ENCODE measurements at places on chromosomes 7 and 10.

DNA sequence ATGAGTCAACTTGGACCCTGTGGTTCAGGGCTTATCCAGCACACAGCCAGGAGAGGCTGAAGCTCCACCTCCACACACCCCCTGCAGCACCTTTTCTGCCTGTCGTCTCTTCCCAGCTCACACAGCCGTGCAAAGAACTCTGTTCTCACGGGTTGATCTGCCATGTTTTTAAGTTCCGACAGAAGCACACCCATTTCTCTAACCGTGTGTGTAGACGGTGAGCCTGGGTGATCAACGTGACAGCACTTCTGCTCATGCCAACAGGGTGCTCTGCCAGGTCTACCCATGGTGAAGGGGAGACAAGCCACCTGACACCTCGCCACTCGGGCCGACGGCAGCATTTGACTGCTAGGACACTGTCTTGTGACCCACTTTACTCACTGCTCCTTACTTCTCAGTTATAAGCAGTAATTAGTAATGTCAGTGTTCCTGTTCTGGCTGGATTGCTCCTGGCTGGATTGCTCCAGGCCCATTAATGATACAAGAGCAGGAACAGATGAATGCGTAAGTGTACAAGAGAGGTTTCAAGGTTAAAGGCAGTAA is 90.5 kb downstream of the RNF216 start:
- peaks cover 77% of the 10 kb centered on the region for H3K4me1 ChIP-seq
- peak overlapping the region; percentile 85 for H3K4me3 ChIP-seq
- H3K27me3 ChIP-seq: no peaks in the 10 kb centered on the region
- no peak for ATAC-seq
- peaks cover 88% of the 10 kb centered on the region for H3K36me3 ChIP-seq

- peaks cover 61% of the 10 kb centered on the region for H3K36me3 ChIP-seq
- H3K27ac ChIP-seq: peak overlapping the region; percentile 83
- peak overlapping the region; percentile 65 for H3K4me3 ChIP-seq
- ATAC-seq: peak; percentile 85
- H3K4me1 ChIP-seq: peaks cover 40% of the 10 kb centered on the region
- no peaks in the 10 kb centered on the region for H3K27me3 ChIP-seq
Measured at GRCh38 chr7:45021604-45022296, 21.7 kb downstream of the CCM2 start.

DNA sequence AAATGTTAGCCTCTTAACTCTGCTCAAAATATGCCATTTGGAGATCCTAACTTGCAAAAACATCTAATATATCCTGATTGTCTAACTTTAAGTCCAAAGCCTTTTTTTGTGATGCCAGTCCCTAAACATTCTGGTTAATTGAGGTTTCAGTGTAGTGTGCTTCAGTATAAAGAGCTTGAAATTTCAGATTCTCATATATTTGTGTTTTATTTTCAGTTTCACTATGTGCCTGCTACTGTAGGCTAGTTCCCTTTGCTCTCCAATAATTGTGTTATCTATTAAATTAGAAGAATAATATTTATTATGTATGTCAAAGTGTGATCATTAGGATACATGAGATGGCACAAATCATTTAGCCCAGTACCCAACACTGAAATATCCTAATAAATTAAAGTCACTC is 1361.2 kb downstream of the XPNPEP1 start:
- H3K36me3 ChIP-seq: no peaks in the 10 kb centered on the region
- no peaks in the 10 kb centered on the region for H3K4me1 ChIP-seq
- H3K27me3 ChIP-seq: no peaks in the 10 kb centered on the region
- H3K4me3 ChIP-seq: no peak overlapping the region
- no peak for ATAC-seq

GRCh38 chr10:123266971-123267370 is 112.8 kb downstream of the BUB3 start:
- H3K27me3 ChIP-seq: no peaks in the 10 kb centered on the region
- no peaks in the 10 kb centered on the region for H3K36me3 ChIP-seq
- ATAC-seq: no peak
- no peak overlapping the region for H3K4me3 ChIP-seq

DNA sequence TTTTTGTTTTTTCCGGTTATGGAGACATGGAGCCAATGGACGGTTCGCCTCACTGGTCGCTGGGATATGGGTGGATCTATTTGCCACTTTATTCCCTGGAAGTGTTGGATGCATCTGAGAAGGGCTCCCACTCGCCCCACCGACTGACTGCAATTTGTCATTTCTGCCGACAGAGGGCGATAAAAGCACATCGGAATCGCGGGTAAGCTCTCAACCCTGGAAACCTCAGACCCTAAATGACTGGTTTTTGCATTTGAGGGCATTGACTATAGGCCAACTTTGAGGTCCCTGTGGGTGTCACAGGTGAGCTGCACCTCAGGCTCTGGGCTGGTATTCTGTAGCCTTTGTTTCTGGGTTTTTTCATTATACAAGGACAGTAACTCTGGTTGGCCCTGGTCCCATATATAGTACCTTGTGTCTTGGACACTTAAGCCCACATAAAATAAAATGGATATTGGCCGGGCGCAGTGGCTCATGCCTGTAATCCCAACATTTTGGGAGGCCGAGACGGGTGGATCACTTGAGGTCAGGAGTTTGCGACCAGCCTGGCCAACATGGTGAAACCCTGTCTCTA is 11.9 kb upstream of the OPALIN start:
- no peak overlapping the region for H3K27ac ChIP-seq
- H3K27me3 ChIP-seq: peaks cover 11% of the 10 kb centered on the region
- no peaks in the 10 kb centered on the region for H3K36me3 ChIP-seq

- no peak for ATAC-seq
- peaks cover 3% of the 10 kb centered on the region for H3K27me3 ChIP-seq
- H3K4me1 ChIP-seq: no peaks in the 10 kb centered on the region
- H3K4me3 ChIP-seq: no peak overlapping the region
Measured at GRCh38 chr10:66882271-66882670, 43.6 kb upstream of the LRRTM3 start.

GRCh38 chr10:112605063-112605462 is 158.0 kb downstream of the VTI1A start:
- H3K27me3 ChIP-seq: no peaks in the 10 kb centered on the region
- no peak overlapping the region for H3K4me3 ChIP-seq
- peaks cover 11% of the 10 kb centered on the region for H3K36me3 ChIP-seq
- H3K4me1 ChIP-seq: no peaks in the 10 kb centered on the region
- no peak for ATAC-seq
- H3K27ac ChIP-seq: no peak overlapping the region

DNA sequence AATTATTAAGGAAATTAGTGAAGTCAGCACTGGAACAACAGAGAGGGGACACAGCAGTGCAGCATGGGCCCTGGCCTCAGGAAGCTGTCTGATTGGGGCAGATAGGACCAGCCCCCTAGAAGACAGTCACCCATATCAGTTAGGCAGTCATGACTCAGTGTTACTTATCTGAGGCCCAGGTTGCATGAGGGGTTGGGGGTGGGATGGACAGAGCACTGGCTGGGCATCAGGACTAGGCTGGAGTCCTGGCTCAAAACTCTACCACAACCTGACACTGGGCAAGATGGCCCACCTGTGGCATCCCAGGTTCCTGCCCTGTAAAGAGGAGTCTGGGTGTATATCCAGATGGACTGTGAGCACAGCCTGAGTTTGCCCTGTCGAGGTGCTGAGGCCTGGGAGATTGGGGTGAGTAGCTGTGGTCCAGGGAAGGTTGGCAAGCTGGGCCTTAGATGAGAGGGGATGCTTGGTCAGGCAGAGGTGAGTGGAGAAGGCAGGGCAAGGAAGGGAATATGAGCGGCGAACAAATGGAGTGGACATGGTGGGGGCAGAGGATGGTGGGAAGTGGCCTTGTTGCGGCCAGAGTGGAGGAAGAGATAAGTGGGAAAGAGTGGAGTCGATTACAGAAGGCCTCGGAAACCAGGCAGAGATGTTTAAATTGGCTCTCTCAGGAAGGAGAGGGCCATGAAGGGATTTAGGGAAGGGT is 37.5 kb downstream of the HK1 start:
- ATAC-seq: no peak
- no peaks in the 10 kb centered on the region for H3K27me3 ChIP-seq
- H3K4me3 ChIP-seq: peak overlapping the region; percentile 97

DNA sequence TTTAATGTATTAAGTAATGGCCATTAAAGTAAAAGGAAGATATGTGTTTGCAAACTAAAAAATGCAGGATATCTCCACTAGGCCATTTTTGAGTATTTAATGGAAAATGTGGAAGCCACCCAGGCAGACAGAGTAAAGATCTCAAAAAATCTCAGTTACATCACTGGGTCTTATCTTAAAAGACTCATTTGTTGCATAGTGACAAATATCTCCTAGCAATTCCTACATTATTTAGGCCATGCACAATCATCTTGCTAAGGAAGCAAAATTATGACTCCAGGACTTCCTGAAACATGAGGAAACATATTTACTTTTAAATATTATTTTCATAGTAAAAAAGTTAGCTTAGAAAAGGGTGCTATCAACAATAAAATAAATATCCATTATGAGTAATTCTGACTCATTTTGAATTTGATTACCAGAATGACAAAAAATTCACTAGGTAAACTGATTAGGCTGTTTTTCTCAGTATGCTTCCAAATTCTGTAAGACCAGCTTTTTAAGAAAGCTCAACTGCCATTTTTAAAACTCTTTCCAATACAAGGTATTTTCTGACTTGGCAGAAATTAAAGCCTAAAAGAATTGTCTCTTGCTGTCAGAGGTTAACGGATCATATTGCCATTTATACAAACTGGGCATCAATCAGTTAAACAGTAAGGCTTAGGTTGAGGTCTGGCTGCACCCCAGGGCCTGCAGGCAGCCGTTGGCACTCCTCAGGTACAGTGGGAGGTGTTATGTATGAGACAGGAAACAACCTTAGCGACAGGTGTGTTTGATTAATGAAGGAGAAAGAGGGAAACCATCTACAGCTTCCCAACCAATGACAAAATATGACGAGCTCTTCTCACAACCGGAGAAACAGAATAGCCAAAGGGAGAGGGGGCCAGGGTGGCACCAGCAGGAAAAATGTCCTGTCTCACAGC is 31.8 kb downstream of the PCLO start:
- H3K36me3 ChIP-seq: no peaks in the 10 kb centered on the region
- H3K4me1 ChIP-seq: no peaks in the 10 kb centered on the region
- ATAC-seq: no peak

DNA sequence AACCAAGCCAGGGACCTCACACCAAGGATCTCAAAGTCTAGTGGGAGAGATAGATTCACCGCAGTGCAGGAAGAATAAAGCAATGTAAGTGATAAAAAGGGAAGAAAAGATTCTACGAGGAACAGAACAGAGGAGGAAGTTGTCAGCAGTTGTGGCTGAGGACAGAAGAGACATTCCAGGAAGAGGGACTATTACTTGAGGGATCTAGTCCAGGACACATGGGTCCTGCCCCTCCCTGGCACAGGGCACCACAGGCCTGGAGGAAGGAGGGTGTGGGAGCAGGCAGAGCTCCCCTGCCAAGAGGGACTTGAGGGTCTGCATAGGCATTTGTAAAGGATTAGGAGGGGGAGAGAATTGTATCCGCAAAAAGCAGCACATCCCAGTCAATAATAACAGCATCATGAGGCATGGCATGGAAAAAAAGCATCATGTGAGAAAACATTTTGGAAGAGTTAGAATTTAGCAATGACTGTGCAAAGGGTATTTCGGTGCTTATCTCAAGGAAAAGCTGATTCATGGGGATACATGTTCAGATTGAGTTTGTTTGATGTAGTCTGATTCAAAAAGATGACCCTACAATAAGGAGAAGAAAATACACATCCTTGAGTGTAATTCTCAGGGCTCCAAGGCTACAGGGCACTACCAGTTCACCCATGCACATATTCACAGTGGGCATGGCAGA is 12.7 kb downstream of the C10orf71 start:
- no peaks in the 10 kb centered on the region for H3K36me3 ChIP-seq
- peak overlapping the region; percentile 29 for H3K27ac ChIP-seq
- peaks cover 11% of the 10 kb centered on the region for H3K4me1 ChIP-seq
- no peak overlapping the region for H3K4me3 ChIP-seq
- no peak for ATAC-seq

- H3K36me3 ChIP-seq: no peaks in the 10 kb centered on the region
- H3K27ac ChIP-seq: no peak overlapping the region
- no peak overlapping the region for H3K4me3 ChIP-seq
- ATAC-seq: no peak
Measured at GRCh38 chr10:89352802-89353201, 25.0 kb downstream of the IFIT3 start.

DNA sequence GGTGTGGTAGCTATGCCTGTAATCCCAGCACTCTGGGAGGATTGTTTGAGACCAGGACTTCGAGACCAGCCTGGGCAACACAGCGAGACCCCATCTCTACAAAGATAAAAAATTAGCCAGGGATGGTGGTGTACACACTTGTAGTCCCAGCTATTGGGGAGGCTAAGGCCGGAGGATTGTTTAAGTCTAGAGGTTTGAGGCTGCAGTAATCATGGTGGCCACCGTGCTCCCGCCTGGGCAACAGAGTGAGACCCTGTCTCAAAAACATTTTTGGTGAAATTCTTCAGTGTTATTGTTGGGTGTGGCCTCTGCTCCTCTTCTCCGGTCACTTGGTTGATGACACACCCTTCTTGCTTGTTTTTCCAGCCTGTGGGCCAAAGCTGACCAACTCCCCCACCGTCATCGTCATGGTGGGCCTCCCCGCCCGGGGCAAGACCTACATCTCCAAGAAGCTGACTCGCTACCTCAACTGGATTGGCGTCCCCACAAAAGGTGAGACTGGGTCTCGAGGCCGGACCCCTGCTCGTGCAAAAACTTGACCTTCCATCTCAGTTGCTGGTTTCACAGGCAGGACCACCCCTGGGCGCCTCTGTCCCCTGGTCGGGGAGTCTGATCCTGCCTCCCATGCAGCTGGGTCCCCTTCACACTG is 10.6 kb downstream of the PFKFB3 start:
- H3K27ac ChIP-seq: peak overlapping the region; percentile 41
- no peaks in the 10 kb centered on the region for H3K27me3 ChIP-seq
- H3K36me3 ChIP-seq: peaks cover 94% of the 10 kb centered on the region
- ATAC-seq: no peak
- H3K4me1 ChIP-seq: peaks cover 14% of the 10 kb centered on the region

- peak overlapping the region; percentile 2 for H3K27ac ChIP-seq
- H3K4me1 ChIP-seq: peaks cover 35% of the 10 kb centered on the region
- no peaks in the 10 kb centered on the region for H3K27me3 ChIP-seq
- no peak for ATAC-seq
- H3K4me3 ChIP-seq: peak overlapping the region; percentile 12
Measured at GRCh38 chr7:123712619-123713018, 36.2 kb downstream of the WASL start.

DNA sequence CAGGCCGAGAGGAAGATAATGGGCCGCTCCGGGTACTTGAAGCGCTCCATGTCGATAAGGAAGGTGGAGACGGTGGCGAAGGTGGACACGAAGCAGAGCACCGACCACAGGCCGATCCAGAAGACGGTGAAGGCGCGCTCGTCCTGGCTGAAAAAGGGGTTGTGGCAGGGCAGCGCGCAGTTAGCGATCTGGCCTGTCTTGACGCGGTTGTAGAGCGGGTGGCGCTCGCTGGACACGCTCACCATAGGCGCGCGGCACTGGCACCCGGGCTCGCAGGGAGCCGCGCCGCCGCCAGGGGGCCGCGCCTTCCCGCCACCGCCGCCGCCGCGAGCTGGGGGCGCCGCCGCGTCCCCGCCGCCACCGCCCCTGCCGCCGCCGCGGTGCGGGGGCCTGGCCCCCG is 1.6 kb downstream of the FZD8 start:
- H3K36me3 ChIP-seq: no peaks in the 10 kb centered on the region
- peak; percentile 43 for ATAC-seq
